NCI-H1048 (cell line): ENCODE measurements at places on chromosomes 12 and 14.

- DNase-seq = no peak
Observed at GRCh38 chr12:42741771-42742510, 152.4 kb upstream of the PRICKLE1 start.

DNA sequence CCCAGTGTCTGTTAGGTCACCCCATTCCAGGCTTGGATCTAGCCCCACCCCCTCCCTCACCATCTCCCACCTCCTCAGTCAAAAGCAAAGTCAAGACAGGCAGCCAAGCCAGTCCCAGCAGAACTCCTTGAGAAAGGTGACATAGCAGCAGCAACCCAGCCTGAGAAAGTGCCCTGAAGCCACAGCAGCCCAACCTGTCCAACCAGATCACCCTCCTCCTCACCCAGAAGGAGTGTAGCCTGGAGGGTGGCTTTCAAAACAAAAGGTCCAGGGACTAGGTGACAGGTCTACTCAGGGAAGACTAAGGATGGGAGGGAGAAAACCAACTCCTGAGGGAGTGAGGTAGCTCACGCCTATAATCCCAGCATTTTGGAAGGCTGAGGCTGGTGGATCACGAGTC lies 5.2 kb downstream of the RAB15 start:
- DNase-seq = no peak

DNA sequence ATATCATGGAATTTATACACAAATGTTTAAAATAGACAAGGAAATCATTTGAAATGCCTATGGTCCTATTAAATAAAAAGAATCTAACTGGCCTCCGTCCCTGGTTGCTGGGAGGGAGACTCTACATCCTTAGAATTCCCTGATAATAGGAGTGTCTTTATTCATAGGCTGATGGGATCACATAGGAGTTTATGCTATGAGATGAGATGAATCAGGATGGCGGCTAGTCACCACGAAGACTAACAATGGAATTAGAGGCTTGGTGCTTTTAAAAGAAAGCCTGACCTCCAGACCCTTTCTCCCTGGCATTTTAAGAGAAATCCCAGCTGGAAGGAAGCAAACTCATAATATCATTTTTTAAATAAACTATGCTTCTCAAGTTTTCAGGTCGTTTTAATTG lies 69.7 kb downstream of the SEC23A start:
- DNase-seq = no peak

DNA sequence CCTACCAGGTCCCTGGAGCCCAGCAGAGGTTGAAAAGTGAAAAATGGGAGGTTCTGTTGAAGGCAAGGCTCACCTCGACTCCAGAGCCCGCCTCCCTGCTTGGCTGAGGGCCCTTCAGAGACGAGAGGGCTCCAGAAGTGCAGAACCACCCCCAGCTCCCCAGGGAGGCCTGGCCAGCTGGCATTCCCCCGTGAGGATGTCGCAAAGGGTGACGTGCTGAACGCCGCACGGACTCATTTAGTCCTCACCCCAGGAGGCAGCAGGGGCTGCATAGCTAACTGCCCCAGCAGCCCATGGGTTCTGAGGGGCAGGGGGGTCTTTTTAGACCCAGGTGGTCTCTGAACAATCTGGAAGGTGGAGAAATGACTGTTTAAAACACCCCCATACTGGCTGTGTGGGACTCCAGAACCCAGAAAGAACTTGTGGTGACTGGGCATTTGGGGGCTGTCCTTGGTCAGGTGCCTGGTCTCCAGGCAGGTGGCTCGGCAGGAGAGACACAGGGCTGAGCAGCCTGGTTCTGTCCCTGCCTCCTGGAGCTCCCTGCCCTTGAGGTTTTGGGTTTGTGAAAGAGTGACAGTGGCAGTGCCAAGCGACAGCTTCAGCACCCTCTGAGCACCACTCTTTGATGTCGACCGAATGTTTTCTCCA lies 32.0 kb downstream of the ANAPC7 start:
- no peak for DNase-seq

DNA sequence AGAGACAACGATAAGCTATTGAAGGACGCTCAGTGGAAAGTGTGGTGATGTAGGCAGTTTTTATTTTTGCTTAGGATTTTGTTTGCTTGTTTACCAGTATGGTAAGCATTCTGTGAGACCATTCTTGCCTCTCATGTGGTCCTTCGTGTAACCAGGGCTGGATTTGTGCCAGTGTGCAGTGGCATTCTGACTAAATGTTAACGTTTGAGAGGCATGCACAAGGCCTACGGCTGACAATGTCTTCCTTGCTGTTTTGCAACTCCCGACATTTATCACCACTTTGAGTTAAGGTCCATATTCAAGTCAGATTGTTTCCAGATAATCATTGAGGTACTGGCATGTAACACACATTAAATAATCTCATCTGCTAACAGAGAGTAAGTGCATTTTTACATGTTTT lies 102.3 kb upstream of the BCAT1 start:
- DNase-seq = no peak

DNA sequence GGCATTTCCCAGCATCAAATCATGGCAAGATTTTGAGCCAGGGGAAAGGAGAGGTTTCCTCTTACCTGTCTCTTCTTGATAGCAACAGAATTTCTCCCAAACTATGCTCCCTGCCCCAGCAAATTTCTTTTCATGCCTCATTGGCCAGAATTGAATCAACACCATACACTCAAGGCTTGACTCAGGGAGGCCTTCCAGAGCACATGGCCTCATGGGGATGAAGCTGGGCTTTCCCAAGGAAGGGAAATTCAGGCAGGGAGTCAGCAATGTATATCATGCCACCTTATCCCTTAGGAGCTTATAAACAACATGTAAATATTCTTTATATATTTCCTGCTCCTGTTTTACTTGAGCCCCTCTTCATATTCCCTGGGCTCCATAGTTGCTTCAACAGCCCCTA lies 62.1 kb downstream of the ARF6 start:
- DNase-seq = no peak

DNA sequence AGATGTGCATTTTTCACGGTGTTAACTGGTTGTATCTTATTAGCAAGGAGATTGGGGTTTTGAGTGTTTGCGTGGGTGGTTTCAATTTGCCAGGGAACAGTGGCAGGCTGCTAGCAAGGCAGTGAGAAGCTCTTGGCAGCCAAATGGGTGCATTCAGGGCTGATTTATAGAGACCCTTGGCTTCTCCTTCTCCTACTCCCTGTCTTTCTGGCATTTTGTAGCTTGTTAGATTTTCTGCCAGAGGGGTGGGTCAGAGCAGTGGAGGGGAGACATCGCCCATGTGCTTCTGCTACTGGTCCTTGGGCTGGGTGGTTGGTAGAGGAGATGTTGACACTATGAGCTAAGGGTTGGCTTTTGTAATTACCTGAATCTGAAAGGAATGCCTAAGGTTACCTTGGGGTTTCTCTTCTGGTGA lies 9.6 kb downstream of the CALM1 start:
- no peak for DNase-seq

DNA sequence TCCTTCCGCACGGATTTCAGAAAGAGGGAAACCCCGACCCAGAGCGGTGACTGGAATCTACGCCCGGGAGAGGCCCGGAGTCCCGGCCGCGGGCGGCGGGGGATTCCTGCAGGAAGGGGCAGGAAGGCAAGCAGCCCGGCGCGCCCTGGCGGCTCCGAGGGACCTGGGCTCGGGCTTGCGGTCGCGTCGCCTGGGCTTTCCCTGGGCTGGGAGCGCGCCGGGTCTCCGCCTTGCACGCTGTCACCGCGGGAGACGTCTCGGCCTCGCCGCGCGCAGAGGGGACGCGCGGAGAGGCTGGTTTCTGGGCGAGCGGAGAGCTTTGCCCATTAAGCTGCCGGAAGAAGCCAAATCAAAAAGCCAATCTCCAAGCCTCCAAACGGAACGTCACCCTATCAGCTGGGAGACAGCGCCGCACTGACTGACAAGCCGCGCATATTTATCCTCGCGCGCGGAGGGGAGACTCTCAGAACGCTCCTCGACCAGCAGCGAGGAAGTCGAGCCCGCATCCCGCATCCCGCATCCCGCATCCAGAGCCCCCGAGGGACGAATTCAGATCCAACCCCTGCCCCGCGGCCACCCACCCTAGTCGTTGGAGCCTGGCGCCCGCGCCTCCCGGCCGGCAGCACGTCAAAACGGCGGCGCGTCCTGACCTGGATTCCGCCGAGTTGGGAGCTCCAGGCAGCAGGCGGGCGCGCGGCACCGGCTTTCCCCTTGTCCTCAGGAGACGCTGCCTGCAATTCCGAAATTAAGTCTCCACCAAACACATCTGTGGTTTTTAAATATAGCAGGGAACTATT lies at the start of gene SLC8A3:
SLC8A3 (minus strand) TSS at position 293 of the 797 bp plus-strand sequence. CDS start 20,529 bp downstream, outside the sequence.
- no peak for DNase-seq

GRCh38 chr14:61229475-61229888 lies 51.7 kb downstream of the TMEM30B start:
- no peak for DNase-seq

DNA sequence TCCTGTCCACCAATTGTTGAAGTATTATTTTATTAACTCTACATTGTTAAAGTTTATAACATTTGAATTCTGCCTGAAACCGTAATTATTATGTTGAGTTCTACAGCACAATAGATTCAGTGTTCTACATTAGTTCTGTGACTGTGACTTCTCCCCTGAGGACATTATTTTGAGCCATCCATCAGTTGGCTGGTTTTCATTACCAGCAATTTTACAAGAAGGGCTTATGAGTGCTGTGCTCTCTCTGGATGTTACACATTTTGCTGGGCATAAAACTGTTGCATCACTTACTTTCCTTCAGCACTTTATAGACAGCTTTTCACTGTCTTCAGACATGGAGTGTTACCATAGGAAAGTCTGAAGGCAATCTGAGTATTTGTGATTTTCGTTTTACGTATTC lies 118.2 kb upstream of the KITLG start:
- peak; percentile 55 for DNase-seq

GRCh38 chr12:40693207-40693821 lies 1.1 kb downstream of the CNTN1 start:
- no peak for DNase-seq

GRCh38 chr14:92938890-92939671 lies 16.1 kb downstream of the CHGA start:
- DNase-seq = no peak

DNA sequence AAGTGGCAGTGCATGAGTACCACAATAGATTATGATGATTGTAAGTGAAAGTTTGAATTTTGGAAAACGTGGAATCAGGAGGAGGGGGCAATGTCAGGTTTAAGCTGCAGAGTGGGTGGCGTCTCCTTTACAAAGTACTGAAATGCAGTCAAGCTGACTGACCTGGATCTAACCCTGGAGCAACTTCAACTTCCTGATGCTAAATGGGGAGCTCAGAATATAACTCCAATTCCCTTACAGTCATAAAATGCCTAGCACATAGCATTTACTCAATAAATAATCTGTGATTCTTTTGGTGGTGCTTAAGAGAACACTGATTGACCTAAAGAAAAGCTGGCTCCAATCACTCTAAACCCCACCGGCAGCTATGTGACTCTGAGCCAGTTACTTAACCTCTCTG lies 38.5 kb downstream of the CCDC60 start:
- no peak for DNase-seq

GRCh38 chr12:2449586-2449985 lies 345.2 kb upstream of the FKBP4 start:
- DNase-seq = no peak

DNA sequence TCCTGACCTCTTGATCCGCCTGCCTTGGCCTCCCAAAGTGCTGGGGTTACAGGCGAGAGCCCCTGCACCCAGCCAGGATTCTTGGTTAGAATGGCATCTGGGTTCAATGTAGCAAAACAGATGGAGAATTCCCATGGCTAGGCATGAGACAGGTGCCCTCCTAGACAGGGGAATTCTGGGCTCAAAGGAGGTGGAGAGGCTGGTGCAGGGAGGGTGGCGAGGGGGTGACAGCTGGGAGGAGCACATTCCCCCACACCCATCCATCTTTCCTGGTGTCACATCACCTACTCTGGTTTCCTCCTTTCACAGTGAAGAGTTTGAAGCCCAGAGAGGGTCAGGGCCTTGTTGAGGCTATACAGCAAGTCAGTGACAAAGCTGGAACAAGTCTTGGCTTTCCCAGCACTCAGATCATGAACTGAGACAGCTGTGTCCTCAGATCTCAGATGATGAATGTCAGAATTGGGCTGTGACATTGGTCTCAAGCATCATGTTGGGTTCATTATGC lies 2.8 kb downstream of the SERPINA1 start:
- DNase-seq = no peak

DNA sequence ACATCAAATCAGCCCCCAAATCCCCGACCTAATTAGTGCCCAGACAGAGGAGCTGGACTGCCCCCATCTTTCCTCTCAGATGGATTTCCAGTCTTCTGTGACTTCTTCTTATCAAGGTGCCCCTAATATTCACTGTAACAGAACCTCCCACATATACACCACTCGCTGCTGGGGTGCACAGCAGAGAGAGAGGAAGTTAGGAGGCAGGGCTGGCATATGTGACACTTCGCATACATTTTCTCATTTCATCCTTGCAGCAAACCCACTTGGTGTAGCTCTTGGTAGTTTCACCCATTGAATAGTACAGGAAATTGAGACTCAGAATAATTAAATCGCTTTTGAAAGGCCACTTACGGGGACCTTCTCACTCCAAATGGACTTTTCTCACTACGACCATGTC lies 56.5 kb upstream of the CCND2 start:
- no peak for DNase-seq

- no peak for DNase-seq
Observed at GRCh38 chr14:22981876-22982476, 375 bp downstream of the AJUBA start.

DNA sequence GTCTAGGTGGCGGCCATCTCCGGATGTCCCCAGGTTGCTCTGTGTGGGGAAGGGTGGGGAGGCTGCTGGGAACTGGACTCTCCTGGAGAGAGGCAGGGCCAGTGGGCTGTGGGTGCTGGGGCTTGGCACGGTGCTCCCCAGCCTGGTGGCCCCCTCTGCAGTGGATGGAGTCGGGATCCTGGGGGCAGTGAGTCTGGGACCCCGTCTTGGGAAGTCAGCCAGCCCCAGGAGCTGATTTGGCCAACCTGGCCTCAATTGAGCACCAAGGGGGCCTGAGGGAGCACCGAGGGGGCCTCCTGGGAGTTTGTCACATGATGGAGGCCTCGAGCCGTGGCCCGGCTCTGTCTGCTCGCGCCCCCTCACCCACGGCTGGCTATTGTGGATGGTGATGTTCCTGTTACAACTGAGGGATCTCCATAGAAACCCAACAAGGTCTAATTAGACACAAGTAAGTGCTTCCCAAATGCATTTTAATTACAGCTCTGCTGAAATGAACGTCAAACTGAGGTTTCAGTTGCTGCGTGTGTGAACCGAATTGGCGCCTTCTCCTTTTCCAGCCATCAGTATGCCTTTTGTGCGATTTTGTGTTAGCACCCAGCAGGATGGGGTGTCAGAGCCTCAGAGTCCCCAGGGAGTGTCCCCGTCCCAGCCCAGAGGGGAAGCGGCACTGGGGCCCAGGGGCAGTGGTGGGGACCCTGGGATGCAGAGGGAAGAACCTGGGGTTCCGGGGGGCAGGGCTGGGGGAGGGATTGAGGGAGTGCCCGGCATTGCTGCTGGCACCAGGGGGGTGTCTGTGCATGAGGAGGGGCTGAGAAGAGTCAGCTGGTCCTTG lies 71.8 kb downstream of the KIF26A start:
- DNase-seq = no peak

DNA sequence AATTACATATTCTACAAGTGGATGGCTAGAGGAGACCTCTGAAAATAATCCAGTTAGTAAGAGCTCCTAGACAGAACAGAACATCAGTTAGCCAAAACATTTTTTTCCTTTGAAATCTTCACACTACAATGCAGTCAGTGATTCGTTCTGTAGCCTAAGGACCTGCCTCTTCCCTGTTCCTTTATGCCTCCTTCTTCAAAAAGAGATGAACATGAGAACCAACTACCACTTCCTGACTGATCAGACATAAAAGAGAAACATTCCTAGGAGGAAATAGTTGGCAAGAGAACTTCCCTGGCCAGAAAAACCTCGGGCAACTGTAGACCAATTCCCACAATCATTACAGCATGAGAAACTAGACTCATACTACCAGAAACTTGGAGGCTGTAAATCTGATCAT lies 29.4 kb downstream of the ITPR2 start:
- no peak for DNase-seq

- DNase-seq = no peak
Observed at GRCh38 chr14:58716706-58717105, 78.9 kb downstream of the DACT1 start.
